ENCODE measurements at places on chromosomes 3 and 15.
A peak's percentile ranks its signal among the peaks of the same experiment; 100 is the strongest.

DNA sequence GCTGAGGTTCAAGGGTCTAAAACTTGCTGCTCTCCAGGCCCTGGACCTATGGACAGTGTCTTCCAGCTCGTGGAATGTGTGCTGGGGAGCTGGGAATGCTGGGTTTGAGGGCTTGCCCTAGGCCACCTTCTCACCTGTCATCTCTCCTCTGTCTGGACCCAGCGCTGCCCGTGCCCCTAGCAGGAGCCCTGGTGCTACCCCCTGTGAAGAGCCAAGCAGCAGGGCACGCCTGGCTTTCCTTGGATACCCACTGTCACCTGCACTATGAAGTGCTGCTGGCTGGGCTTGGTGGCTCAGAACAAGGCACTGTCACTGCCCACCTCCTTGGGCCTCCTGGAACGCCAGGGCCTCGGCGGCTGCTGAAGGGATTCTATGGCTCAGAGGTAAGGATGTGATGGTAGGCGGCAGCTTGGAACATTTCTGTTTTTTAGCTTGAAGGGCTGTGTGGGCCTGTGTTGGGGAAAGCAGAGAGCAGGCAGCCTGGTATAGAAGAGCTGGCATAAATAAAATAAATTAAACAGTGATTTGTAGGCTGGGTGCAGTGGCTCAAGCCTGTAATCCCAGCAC lies 5.1 kb downstream of the CHRD start:
- no peak for DNase-seq

DNA sequence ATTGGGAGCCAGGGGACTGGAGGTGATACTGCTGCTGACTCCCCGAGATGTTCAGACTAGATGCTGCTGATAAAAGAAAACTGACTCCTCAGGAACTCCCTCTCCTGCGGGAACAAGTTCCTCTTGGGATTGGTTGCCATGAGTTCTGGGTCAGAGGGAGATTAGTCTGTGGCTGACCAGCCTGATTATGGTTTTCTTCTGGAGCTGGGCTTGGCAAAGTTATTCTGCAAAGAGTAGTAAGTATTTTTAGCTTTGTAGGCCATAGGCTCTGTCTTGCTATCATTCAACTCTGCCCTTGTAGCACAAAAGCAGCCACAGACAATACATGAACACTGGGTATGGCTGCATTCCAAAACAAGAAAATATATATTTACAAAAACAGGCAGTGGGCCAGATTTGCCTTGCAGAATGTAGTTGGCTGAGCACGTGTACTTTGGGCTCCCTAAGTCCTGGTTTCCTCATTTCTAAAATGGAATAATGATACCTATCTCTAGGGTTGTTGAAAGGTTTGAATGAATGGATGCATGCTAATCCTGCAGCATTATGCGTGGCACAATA lies 796.8 kb downstream of the AGBL1 start:
- DNase-seq: no peak

DNA sequence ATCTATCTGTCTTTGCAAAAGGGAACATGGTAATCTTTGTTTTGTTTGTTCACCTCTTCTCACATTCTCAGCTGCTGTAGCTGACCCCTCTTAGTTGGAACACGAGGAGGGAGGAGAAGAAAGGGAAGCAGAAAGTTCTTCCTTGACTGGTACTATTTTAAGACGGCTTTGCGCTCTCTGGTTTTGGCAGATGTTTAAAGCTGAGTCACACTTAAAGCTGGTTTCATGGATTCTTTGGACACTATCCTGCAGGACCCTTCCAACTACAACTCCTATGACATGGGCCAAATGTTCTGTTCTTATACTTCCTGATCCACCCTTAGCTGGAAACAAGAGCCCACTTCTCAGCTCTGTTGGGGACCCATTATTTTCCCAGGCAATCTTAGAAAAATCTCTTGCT lies 40.6 kb upstream of the FXR1 start:
- DNase-seq: no peak

GRCh38 chr3:128936341-128936740 lies 56.9 kb downstream of the ACAD9 start:
- DNase-seq: no peak

GRCh38 chr15:63519548-63520178 lies 15.3 kb downstream of the USP3 start:
- DNase-seq: no peak

- DNase-seq: no peak
Observed at GRCh38 chr3:151075869-151076562, 9.4 kb upstream of the MED12L start.

DNA sequence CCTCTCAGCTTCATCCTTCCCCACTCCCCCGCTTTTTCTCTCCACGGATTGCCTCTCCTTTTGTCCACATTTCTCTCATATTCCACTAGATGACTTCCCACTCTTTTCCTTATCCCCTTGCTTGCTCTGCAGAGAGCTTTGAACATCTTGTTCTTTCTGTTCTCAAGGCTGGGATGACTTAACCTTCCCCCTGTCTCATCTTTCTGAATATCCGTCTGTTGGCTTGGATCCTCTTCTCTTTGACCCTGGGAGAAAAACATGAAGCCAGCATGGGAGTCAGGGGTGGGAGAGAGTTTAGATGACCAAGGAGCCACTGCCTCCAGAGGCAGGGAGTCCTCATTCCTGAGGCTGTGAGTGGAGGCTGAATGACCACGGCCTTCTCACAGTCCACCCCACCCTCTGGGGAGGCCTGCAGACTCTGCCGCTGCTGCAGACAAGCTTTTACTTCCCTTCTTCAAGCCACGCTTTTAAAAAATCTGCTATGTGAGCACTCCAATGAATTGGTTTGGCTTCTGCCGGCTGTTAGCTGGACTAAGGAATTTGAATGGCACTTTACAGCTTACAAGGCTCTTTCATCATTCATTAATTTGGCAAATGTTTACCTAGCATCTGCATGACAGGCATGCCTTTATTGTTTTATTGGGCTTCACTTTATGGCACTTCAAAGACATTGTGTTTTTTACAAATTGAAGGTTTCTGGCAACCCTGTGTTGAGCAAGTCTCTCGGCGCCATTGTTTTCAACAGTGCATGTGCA lies 111.6 kb upstream of the SLC6A6 start:
- DNase-seq: peak; percentile 31

- DNase-seq: no peak
Observed at GRCh38 chr3:95705786-95706418, 1108.5 kb upstream of the EPHA6 start.

DNA sequence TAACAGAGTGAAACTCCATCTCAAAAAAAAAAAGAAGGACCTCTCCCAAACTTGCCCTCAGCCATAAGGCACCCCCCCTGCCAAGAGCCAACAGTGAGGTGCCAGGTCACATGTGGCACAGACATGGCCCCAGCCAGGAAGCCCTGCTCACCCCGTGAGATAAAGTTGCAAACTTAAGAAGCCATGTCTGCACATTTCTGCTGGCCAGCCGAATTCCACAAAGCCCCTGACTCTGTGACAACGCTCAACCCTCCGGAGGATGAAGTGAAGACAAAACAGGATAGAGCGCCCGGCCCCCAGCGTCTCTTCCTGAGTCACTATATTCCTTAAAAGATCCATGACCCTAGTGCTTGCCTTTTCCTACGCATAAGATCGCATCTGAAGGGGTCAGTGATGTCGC lies 188.1 kb downstream of the XXYLT1 start:
- no peak for DNase-seq

GRCh38 chr3:108552267-108553159 lies 36.7 kb downstream of the CIP2A start:
- peak; percentile 24 for DNase-seq

DNA sequence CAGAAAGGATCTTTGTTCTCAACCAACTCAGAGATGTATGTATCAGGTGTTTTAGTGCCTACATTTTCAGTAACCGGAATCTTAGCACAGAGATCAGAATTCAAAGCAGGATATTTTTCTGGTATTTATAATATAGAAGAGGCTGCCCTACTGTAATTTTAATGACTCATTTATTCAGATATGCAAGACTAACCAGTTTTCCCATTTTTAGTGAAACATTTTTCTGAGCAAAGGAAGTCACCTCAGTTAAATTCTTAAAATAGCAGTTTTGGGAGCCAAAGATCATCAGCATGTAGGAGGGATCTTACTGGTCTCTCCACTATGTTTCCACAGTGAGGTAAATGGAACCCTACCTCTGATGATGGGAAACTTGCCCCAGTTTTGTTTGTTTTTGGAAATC lies 42.0 kb downstream of the SRP14 start:
- DNase-seq: no peak

GRCh38 chr15:55403531-55403930 lies 4.6 kb downstream of the CCPG1 start:
- DNase-seq: no peak

GRCh38 chr15:60128000-60128376 lies 123.9 kb downstream of the FOXB1 start:
- no peak for DNase-seq

- peak; percentile 99 for DNase-seq
Observed at GRCh38 chr3:134464064-134464688, 21.6 kb downstream of the ANAPC13 start.

DNA sequence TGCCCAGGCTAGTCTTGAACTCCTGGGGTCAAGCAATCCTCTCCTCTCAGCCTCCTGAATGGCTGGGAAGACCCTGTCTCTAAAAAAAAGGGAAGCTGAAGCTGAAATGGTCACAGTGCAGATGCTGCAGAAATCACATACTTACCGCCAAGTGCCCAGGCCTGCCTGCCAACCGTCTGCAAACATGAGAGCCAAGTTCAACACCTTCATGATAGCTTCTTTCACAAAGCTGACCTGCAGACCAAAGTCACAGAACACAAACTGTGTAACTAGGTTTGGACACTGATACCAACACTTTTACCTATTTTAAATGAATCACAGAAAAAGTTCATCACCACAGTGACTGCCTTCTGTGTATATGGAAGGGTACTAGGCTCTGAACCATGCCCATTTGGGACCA lies 22.8 kb upstream of the CYFIP1 start:
- DNase-seq: no peak

- peak; percentile 64 for DNase-seq
Observed at GRCh38 chr15:89783111-89783860, 7.2 kb downstream of the MESP2 start.

- peak; percentile 86 for DNase-seq
Observed at GRCh38 chr3:184786280-184786941, 25.6 kb upstream of the VPS8 start.

GRCh38 chr3:142046320-142047020 lies 102.9 kb downstream of the TFDP2 start:
- no peak for DNase-seq

GRCh38 chr3:113741620-113742019 lies 4.4 kb downstream of the NAA50 start:
- no peak for DNase-seq

- no peak for DNase-seq
Observed at GRCh38 chr3:67192466-67192865, 194.4 kb downstream of the KBTBD8 start.

- no peak for DNase-seq
Observed at GRCh38 chr3:69197922-69198530, 75.6 kb upstream of the LMOD3 start.

GRCh38 chr15:90953947-90954711 lies 555 bp upstream of the RCCD1 start:
- no peak for DNase-seq

GRCh38 chr3:73327052-73327451 lies 265.6 kb downstream of the EBLN2 start:
- no peak for DNase-seq

- no peak for DNase-seq
Observed at GRCh38 chr3:95338446-95338845, 1275.6 kb downstream of the NSUN3 start.

- DNase-seq: no peak
Observed at GRCh38 chr3:194736277-194736895, 50.7 kb downstream of the FAM43A start.

DNA sequence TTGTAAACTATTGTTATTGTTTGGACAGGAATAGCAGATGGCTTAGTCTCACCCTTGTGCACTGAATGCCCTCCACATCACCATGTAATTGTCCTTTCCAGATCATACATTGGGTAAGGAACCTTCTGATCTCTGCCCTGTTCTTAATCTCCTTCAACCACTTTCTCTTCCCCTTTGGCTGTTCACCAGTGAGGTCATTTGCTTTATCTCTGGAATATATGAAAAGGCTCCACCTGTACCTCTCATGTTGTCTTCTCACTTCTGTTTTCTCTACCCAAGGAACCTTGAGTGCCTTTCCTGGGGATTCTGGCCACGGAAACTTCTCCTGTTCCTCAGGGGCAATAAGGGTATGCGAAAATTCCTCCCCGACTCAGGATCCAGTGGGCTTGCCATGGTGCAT lies 28.5 kb downstream of the MCTP2 start:
- no peak for DNase-seq

- DNase-seq: no peak
Observed at GRCh38 chr3:11382146-11382745, 110.0 kb downstream of the ATG7 start.

DNA sequence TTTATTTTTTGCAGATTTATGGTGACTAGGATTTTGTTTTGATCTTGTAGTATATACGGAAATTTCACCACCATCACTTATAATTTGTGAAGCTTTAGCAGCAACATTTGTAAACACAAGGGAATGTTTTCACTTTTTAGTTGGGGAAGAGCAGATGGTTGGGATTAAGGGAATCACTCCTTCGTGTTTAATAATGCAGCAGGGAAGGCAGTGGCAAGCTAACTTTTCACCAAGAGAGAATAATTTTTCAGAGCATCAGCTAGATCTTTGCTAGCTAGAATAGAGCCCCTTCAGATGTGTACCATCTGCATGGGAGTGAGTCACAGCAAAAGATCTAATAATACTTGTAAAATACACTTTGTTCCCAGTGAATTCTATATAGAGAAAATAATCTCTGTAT lies 632.7 kb downstream of the CADM2 start:
- DNase-seq: no peak

- no peak for DNase-seq
Observed at GRCh38 chr3:43017004-43017403, 37.9 kb downstream of the GASK1A start.

DNA sequence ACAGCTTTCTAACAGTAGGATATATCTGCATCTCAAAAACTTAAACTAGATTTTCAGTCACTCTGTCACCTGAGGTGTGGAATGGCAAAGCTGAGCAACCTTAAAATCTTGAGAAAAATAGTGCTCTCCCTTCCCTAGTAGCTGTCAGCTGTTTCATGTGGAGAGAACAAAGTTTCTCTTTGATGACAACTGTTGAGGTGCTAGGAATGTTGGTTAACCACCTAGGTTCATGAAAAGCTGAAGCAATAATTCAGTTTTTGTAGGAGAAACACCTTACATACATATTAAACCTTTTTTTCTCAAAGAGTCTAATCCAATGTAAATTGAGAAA lies 40.8 kb downstream of the TCF12 start:
- no peak for DNase-seq

DNA sequence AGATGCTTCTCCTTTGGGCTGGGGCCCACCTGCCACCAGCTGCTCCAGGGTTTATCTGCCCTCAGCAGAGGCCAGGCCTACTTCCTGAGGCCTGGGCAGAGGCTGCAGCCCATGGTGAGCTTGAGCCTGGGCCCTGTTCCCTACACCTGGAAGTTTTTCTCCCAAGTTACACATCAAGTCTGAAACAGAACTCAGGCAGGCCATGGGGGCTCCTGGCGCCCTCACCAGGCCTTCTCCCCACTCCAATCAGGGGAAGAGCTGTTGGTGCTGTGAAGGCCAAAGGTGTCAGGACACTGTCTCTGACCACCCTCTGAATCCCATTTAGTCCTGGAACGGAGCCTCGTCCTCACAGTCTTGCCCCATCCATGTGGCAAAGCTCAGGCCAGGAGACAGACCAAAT lies 7.3 kb downstream of the VWA5B2 start:
- DNase-seq: no peak

- no peak for DNase-seq
Observed at GRCh38 chr3:162491952-162492351, 995.3 kb downstream of the OTOL1 start.

- no peak for DNase-seq
Observed at GRCh38 chr3:105349684-105350387, 16.9 kb upstream of the ALCAM start.

All from AG09309 (cell line).